ENCODE measurements at places on chromosomes 4 and X. TPM values are rescaled to one million over a fixed set of nuclear protein-coding genes. Genes with fewer than 3 reads are reported as not detected.
A peak's percentile ranks its signal among the peaks of the same experiment; 100 is the strongest.

DNA sequence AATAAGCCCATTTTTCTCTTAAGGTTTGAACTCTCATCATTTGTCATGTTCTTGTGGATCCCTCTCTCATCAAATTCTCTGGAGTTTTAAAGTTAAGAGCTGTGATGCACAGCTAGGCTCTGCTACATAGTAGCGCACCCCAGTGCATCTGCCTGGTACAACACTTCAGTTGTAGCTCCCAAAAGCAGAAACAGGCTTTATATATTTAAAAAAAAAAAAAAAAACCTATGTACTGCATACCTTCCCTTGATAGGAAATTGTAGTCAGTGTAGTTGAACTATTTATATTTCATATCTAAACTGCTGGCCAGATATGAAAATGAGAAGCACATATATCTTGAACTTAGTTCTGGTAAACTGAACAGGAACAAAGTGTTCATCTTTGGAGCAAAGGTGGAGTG, 131.4 kb downstream of the KLHL13 start:
- DNase-seq = peak; percentile 22

Gene WAS
- total RNA-seq = 0.79 TPM

Gene ABLIM2
- 2.6 TPM for total RNA-seq

Gene BEND2
- total RNA-seq = not detected

DNA sequence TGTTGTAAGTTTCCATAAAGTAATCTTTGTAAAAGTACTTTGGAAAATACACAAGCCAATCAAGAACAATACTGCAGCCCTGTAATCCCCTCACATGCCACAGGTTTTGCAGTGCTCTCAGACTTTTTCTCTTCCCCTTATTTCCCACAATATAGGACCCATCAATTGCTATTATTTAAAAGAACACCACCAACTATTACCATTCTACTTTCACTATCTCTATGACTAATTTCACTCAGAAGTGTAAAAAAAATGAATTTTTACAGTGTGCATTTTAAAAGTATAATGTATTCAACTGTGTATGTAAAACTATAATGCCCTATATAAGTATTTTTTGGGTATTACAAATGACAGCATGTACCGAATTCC, 1.7 kb downstream of the ATP8A1 start:
- no peak for DNase-seq
